ENCODE measurements at places on chromosomes 4 and X.

DNA sequence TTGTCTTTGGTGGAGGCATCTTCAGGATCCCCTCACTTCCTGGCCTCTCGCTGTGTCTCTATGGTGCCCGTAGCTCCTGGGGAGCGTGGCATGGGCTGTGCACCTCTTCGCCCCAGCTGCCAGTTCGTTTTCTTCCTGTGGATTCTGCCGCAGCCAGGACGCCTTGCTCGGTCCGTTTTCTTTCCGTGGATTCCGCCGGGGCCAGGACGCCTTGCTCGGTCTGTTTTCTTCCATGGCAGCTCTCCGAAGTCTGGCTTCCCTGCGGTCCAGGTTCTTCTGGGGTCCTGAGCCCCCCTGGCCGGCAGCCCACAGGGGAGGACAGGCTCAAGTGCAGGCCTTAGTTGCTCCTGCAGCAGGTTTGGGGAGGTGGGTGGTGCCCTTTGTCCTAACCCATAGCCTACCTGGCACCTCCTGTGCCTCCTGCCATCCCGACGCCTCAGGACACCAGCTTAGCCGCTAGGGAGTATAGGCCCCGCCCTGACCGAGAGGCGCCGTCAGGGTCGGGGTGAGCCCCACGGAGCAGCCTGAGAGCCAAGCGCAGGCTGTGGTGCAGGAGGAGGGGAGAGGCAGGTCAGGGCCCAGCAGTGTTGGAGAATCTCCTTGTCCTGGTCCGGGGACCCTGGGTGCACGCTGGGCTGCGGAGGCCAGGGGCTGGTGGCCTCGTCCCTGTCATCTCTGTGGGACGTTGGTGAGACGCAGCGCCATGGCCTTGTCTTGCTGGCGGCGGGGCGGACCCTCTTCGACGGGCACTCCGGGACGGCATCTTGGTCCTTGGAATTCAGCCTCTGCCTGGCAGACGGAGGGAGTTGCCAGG lies 27.1 kb downstream of the UVSSA start:
- DNase-seq, result no peak

DNA sequence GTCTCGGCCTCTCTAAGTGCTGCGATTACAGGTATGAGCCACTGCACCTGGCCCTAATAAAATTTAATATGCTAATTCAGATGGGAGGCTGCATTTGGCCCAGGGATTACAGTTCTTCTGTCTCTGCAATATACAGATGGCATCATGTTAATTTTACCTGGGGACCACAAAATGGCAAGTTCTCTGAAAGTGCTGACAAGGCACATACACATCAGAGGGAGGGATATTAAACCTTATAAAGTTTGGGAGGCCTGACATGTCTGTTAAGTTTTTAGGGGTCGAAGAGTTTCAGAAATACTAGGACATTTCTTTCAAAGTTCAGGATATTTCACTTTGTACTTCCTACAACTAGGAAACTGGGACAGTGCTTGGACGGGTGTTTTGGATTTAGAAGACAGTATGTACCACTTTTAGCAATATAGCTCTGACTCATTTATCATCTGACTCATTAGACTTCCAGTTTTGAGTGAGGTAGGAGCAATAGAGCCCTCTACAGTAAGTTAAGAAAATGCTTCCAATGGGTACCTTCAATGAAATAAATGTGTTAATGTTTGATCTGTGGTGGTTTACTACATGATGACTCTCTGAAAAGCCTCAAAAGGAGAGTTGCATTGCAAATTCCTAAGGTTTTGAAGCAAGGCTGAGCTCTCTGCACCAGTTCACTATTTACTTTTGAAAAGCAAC lies 981.0 kb upstream of the HS3ST1 start:
- no peak for DNase-seq

DNA sequence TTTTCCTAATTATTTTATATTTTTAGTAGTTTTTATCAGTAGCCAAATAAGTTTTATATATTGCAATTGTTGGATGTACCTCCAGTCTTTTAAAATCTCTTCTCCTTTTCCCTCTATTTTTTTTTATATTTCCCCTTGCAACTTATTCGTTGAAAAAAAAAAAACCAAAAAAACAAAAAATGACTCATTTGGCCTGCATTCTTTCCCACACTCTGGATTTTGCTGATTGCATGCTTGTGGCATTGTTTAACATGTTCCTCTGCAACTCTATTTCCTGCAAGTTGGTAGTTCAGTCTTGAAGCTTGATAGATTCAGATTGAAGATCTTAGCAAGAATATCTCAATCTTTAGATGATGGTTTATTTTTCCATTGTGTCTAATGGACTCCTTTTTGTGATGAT lies 260.6 kb upstream of the BOD1L1 start:
- DNase-seq, result no peak

GRCh38 chr4:30837131-30837539 lies 117.0 kb downstream of the PCDH7 start:
- DNase-seq, result no peak

DNA sequence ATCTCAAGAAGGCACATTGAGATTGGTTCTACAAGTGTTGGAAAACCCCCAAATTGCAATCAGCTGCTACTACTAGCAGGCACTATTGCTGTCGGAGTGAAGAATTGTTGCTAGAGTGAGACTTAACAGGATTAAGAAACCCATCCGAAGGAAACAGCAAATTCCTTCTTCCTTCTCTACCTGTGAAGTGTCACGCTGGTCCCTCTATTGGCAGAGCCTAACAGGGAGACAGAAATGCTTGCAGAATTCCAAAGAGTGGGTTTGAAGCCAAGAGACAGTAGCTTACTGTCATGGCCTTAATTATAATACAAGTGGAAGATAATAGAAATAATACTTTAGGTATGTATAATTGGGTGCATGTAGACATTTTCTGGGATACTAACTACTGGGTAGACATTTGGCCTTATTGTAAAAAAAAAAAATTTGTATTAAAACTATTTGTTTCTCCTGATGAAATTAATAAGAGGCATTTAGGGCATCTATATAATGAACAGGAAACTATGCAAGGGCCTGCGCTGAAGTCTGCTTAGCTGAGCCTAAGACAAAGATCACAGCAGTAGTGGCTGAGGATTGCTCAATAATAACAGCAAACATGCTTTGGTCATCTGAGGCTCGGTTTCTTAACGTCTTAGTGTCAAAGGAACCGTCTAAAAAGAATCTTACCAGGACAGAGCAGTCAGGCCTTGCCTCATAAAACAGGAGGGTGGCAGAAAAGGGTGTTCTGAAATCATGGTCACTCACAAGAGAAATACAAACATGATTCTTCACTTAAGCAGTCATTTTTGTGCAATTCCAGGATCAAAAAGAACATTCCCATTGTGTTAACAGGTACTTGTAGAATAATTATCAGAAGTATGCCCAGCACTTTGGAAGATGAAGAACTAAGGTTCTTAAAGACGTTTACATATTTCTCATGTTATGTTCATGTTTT lies 40.8 kb downstream of the FAM241A start:
- DNase-seq, result no peak

All from CD8-positive, alpha-beta T cell (primary cell).